ENCODE measurements at places on chromosomes 2 and 18.

GRCh38 chr2:200033929-200034328, 78.5 kb downstream of the MAIP1 start:
- no peak for DNase-seq

DNA sequence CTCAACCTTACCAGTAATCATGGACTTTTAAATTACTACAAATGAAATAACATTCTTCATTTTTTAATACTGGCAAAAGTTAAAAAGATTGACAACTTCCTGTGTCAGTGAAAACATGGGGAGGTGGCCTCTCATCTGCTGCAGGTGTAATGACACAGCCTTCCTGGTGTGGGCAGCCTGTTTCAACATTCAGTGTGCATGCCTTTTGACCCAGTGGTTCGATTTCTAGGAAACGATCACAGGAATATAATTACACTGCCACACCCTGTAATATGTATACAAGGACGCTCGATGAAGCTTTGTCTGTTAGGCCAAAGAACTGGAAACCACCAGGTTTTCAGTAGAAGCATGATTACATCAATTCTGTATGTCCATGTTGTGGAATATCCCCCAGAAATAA, 68.7 kb downstream of the MTHFD2 start:
- no peak for DNase-seq

DNA sequence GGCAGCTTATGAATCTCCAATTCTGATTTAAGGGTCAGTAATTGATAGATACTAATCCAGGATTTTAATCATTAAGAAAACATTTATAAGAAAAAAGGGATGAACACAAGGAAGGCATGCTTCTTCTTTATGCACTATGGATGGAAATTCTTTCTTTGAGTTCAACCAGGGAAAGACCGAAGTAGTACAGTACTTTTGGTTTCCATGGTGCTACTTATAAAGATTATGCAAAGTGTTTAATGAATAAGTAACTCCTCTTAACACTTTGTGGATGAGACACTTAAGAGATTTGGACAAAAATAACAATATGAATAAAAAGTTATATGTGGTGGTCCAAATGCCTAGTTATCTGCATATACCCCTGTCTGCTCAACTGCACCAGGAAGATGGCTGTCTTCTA, 666.5 kb upstream of the FANCL start:
- no peak for DNase-seq

DNA sequence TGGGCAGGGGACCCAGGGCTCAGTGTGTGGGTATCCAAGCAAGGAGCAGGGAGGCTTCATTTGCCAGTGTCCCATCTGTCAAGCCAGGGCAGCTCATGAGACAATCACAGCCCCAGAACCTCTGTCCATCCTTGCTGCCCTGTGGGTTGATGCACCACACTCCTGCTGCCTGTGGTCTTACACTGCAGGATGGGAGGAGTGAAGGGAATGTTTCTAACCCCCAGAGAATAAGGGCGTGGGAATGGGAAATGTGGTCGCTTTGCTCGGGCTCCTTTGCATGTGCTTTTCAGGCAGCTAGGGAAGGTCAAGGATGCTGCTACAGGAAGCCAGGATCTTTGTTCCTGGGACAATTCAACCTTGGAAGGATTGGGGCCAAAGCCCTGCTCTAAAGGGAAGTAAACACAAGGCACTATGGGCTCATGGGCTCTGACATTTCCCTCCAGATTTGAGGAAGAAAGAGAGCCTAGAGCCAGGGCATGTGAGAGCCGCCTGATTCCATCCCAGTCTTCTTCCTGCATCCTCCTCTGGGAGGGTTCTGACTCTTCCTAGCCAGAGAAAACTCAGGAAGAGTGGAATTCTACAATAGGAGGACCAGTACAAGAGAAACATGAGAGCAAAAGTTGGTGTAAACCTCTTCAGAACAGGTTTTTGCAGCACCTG, 18.8 kb upstream of the MAP3K20 start:
- no peak for DNase-seq

DNA sequence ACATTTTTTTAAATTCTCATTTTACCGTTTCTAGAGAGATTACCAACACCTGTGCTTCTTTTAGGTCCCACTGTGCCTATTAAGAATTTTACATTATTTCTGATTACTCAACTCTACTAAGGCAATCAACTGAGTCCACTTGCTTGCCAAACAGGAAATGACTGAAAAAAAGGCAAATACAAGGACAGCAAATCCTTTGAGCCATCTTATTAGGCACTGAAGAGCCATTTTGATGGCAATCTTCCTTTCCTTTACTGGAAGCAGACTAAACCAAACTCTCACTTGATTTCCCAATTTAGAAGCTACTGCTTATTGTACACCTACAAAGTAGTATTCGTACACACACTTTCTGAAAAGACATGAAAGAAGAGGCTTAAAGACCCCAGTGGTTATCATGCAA, 121.4 kb upstream of the COL3A1 start:
- no peak for DNase-seq

DNA sequence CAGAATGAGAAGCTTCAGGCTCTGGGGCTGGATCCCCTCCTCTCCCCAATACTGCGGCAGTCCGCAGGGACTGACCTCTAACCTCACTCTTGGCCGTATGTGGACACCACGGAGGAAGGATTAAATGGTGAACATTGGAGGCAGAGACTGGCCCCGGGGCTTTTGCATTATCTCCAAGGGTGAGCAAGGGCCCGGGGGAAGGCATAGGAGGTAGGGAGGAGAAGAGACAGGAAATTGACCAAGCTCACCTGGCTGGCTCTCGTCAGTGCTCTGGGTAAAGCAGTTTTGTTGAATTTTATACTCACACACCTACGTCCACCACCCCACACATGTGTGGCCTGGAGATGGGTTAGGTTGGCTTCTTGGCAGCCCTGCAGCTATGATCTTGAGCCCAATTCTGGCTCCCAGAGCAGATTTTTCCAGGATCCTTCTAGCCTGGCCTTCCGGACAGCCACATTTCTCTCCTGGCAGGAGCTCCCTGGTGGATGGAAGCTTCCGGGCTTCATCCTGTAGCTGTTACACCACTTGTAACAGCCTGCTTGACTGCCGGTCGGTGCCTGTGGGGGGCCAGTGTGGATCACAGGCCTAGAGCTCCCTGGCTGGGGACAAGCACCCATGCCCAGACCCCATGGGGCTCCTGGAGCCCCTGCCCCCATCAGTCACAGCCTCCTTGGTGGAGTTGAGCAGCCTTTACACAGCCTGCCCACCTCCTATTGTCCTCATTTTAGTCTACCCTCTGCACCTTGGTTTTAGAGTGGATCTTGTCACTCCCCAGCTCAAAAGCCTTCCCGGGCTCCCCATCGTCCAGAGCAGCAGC, 7.6 kb downstream of the ITM2C start:
- DNase-seq: no peak

- DNase-seq: no peak
These were observed 220.4 kb upstream of the TFPI start for GRCh38 chr2:187774551-187775071.

GRCh38 chr2:41933585-41934320, 114.1 kb upstream of the PKDCC start:
- no peak for DNase-seq

- DNase-seq: no peak
These were observed 294.5 kb downstream of the ZNF407 start for GRCh38 chr18:74892066-74892627.

DNA sequence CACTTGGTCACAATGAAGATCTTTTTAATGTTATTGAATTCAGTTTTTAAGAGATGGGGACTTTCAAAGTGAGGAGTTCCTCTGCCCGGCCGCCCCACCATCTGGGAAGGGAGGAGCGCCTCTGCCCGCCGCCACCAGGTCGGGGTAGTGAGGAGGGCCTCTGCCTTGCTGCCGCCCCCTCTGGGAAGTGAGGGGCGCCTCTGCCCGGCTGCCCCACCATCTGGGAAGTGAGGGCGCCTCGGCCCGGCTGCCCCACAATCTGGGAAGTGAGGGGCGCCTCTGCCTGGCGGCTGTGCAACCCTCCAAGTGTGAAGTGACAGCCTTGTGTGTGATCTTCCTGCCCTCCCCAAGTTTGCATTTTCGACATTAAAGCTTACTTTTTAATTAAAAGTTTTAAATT, 899.3 kb downstream of the TRIB2 start:
- no peak for DNase-seq

DNA sequence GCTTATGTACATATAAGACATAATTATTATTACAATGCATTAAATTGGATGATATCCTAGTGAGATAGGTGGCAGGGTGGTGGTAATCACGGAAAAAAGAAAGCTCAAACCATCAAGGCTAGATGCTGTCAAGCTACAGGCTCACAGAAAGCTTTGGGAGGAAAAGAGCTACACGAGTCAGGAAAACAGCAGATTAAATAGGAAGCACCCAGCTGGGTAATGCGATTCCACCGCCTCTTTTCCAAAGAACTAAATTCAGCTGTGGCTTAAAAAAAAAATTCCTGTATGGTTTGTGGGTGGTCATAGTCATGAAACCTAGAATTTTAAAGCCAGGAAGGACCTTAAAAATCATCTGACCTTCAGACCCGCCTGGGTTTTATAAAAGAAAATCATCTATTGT, 23.7 kb upstream of the PTPN4 start:
- no peak for DNase-seq

DNA sequence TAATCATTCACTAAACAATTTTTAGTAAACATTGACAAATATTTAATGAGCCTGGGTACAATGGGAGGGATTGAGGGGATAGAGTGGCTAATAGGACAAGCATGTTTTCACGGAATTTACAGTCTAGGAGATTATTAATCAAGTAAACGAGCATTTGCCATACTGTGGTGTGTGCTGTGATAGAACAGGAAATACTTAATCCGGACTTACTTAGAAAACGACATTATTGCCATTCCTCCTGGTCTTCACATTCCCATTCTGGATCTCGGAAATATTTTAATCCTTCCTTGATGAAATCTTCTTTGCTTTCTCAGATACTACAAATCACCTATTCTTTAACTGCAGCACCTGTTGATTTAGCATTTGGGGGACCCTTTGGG, 905 bp downstream of the TTLL4 start:
- no peak for DNase-seq

DNA sequence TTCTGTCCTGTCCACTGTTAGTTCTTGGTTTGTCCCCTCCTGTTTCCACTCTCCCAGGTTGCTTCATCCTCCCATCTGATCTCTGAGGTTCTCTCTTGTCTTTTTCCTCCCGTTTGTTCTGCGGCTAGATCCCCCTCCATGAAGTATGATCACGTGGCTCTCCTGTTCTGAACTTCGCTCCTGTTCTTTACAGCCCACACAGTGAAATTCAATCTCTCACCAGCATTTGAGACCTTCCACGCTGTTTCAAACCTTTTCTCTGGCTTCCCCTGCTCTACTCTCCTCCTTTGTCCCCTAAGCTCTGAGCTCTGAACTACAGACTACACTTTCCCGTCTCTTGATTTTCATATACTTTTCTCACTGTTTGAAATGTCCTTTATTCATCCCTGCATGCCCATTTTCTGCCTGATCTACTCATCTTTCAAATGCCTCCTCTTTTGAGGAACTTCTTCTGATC, 83.5 kb downstream of the OSBPL6 start:
- DNase-seq: no peak

GRCh38 chr18:785242-785641, 26.8 kb downstream of the YES1 start:
- no peak for DNase-seq

DNA sequence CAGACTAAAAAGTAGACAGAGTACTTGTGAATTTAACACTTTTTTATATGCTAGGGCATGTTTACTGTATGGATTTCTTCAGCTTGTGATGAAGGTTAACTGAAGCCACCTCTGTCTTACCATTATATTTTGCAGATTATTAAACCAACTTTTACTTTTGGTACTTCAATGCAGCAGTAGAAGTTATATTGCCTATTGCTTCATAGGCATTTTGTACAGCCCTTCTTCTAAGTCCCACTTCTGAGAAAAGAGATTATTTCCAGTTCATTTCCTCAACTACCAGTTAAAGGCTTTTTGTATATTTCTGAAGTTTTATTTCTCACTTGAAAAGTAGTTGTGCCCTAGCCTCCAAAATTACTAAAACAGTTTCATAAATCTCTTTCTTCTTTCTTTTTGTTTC, 256.4 kb upstream of the FBXO11 start:
- DNase-seq: no peak

DNA sequence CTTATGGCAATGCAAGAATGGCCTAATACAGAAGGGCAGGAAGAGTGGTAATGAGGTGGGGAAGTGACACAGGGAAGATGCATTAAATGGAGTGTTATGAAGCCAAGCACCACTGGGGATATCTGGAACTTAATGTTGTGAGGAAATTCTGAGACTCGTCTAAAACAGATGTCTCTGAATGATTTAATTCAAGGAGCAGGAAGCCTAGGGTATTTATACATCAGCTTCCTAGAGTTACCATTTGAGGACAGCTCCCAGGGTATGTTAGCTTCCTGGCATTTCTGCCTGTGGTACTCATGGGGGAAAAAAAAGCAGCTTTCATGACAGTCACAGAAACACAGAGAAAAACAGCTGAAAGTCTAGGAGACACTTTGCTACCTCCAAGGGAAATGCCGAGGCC, 989.5 kb downstream of the CBLN2 start:
- DNase-seq: no peak

DNA sequence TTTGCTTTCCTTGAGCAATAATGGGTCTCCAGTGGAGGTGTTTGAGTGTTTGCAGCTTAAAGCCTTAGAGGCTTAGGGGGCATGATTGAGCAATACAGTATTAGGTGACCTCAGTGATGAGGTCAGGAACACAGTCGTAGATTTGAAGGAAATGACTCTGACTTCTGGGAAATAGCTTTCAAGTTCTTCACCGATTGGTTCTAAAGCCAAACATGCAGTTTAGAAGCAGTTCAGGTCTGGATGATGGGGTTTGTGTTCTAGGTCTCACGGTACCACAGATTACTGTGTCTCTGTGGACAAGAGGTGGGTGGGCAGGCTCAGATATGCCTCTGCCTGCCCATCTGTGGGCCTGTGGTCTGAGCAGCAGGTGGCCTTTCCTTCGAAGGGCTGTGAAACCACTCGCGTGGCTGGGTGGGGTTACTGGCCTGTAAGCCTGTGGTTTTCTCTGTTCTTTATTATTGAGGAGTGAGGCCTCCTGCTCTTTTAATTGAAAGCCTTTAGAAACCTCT, 7.8 kb downstream of the MTHFD2 start:
- no peak for DNase-seq

- DNase-seq: no peak
These were observed 152.6 kb downstream of the TMEFF2 start for GRCh38 chr2:192042126-192042525.

- DNase-seq: no peak
These were observed 40.0 kb downstream of the MOGAT1 start for GRCh38 chr2:222711315-222711940.

GRCh38 chr2:23041443-23041842, 343.5 kb upstream of the KLHL29 start:
- DNase-seq: no peak

DNA sequence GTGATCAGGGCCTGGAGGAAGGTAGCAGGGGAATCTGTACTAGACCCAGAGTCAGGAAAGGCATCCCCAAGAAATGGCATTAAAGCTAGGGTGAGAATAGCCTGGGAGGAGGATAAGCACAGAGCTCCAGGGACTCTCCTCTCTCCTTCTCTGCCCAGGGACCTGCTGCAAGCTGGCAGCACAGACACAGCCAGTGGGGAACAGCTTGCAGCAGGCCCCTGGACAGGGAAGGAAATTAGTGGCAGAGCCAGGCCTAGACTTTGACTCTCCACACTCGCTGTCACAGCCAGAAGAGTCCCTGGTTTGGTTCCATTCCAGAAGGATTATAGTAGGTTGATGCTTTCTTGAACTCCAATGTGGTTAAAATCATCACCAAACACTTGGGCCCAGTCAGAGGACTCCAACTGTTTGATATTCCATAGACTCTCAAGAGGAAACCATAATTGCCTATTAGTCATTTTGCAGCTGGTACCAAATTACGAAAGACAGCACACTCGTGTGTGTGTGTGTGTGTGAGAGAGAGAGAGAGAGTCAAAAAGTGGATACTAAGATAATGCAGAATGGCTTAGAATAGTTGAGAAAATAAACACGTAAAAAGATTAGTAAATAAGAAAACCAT, 95.5 kb upstream of the ATP8B1 start:
- DNase-seq: no peak

Data from activated T-helper 1 cell treated with anti-CD3 and anti-CD28 coated beads, Interleukin-2, amount 50 U/mL, for 16 hours (primary cell).